ENCODE measurements at places on chromosomes 4 and X.

GRCh38 chrX:21266949-21267348 is 107.3 kb upstream of the CNKSR2 start:
- no peak for DNase-seq

DNA sequence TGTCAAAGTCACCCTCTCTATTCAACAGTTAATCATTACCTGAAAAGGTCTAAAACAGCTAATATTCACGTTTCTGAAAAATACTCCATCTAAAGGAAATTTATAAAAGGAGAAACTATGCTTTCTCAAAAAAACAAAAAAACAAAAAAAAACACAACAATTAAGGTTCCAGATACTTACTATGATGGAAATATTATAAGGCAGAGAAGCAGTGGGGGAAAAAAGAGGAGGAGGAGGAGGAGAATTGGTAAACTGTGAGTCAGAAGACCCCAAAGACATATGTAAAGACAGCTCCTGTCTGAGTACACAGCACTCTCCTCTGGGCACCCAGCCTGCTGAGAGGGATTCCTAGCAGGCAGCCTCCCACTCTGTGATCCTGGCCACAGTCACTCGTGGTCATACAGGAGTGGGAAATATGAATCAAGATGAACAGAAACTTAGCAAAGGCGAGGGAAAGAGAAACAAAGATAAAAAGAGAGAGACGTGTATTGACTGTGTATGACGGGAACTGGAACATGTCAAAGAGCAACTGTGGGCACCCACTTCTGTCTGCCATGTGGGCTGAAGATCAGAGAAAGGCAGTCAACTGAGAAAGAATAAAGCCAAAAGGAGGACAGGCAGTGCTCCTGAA is 12.5 kb downstream of the KLHL15 start:
- DNase-seq, result no peak

- no peak for DNase-seq
These were observed 223.8 kb upstream of the BOD1L1 start for GRCh38 chr4:13851085-13851940.

DNA sequence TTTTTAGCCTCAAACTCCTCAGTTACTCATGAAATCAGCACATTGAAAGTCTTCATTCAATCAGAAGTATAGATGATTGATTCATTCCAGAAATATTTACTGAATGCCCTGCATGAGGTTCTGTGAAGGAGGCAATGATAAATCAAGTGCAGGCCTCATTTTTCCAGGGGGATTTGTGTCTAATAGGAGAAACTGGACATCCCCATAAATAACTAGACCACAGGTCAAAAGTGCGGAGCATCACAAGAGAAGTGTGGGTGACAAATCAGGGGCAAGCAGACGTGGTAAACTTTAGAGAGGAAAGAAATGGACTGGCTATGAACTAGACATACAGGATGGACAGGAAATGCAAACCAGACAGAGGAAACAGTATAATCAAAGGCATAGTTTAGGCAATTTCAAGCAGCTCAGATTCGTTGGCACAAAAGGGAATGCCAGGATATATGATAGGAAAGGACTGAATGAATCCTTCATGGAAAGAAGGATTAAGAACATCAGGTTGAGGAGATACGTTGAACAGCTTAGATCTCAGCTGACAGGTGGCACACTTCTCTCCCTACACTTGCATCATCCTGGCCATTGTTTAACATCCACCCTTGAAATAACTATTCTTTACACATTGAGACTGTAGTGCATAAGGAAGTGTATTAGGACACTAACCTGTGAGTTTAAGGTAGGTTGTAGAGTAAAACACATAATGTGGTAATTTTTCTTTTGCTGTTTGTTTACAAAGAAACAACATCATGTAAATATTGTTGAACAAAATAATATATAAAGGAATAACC is 69.6 kb upstream of the RASGEF1B start:
- DNase-seq, result no peak

GRCh38 chr4:138728566-138728965 is 287.0 kb upstream of the NOCT start:
- no peak for DNase-seq

Data from iPS-NIHi11 (cell line).